Activated naive CD4-positive, alpha-beta T cell treated with Interleukin-2 at 50 U/mL for 16 hours (primary cell): ENCODE measurements at places on chromosomes 3 and 15.

GRCh38 chr3:189849262-189849661 lies 218.1 kb downstream of the TP63 start:
- DNase-seq = no peak

- DNase-seq = no peak
Measured at GRCh38 chr3:55197021-55197420, 269.2 kb upstream of the LRTM1 start.

DNA sequence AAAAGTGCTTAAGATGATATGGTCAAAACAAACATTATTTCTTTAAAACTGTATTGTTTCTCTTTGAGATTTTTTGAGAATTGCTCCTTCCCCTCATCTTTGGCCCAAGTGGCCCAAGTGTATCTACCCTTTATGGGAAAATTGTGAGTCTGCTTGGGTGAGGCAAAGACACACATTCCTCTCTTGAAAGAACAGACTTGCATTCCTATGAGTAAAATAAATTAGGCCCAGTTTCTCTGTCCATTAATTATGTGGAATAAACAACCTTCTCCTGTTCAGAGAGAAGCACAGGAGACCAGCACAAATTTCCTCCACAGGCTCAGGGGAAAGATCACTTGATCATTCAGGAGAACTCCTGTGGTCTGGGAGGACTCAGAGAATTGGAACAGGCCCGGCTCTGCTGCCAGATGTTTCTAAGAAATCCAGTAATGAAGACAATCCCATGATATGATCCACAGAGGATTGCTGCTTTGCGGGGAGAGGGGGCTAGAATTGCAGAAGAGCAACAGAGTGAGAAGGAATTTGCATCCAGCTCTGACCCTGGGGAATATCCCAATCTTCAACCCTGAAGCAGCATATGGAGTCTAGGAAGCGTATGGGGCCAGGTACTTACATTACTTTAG lies 53.8 kb upstream of the BOC start:
- no peak for DNase-seq

GRCh38 chr15:37134699-37135131 lies 34.4 kb upstream of the MEIS2 start:
- DNase-seq = no peak

DNA sequence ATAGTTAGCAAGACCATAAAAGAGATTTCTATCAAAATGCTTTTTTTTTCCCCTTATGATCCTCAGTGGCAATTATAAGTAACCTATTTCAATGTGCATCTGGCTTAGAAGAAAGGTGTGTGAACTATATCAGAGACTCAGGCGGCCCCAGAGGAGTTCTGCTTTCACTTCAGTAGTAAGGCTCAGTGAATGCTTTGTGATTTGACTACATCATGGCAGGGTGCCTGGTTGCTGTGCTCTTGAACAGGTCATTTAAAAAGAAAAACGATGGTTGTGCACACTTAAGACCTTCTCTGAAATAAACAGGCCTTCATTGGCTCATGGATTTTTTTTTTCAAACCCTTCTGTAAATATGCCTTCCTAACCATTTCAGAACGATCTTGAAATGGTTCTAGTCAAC lies 400.4 kb upstream of the RARB start:
- DNase-seq = no peak

DNA sequence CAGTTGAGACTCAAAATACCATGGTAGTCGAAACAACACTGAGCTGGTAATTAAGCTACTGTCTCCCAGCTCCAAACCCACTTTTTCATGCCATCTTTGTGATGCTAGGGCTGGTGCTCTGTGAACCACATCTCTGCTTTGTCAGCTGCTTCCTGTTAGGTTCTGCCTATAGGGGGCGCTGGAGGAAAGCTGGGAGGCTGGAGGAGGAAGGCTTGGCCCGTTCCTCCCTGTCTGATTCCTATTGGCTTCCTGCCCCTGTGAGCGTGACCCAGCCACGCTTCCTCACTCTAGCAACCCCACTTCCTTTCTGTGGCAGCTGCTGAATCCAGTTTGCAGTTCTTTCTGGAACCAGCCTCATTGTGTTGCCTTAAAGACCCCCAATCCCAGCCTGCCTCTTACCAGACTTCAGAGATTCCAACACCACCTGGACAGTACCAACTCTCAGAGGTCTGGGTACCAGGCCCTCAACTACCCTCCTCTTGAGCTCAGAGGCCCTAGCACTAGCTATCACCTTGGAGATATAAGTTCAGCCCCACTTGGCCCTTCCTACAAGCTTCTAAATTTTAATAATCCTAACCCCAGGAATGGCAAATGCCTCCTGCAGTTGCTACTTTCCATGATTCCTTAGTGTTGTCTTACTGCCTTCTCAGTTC lies 120.9 kb downstream of the ERC2 start:
- DNase-seq = no peak

GRCh38 chr15:39468828-39469227 lies 112.1 kb upstream of the THBS1 start:
- DNase-seq = no peak

- no peak for DNase-seq
Measured at GRCh38 chr15:50425219-50425618, 1.0 kb downstream of the USP8 start.

GRCh38 chr15:64249406-64249805 lies 86.6 kb upstream of the PPIB start:
- DNase-seq = no peak
